Activated CD4-positive, alpha-beta T cell treated with anti-CD3 and anti-CD28 coated beads, Interleukin-2, amount 10 ng/mL, durations not matched to agents 24 days and 14 days (primary cell): ENCODE measurements at places on chromosomes 6 and 20. TPM values are rescaled to one million over a fixed set of nuclear protein-coding genes. Genes with fewer than 3 reads are reported as not detected.

The WFDC10B gene
- not detected in 2 replicates for total RNA-seq

The NRSN2 gene
- 5.1 and 7.0 TPM in 2 replicates for total RNA-seq

The CLIC5 gene
- 1.1 and 2.0 TPM in 2 replicates for total RNA-seq

The GSTA2 gene
- total RNA-seq, result not detected in 2 replicates

The RING1 gene
- 44.4 and 47.6 TPM in 2 replicates for total RNA-seq

The CST9L gene
- not detected in 2 replicates for total RNA-seq

The PPP1R16B gene
- total RNA-seq, result 133 TPM in 2 replicates

The TCFL5 gene
- 5.8 and 6.2 TPM in 2 replicates for total RNA-seq

The ADGRB3 gene
- total RNA-seq, result not detected in 2 replicates

The DNAH8 gene
- total RNA-seq, result 0.02 TPM in 1 of 2 replicates, not detected in the other
